ENCODE measurements at places on chromosomes 4 and X. TPM values are rescaled to one million over a fixed set of nuclear protein-coding genes. Genes with fewer than 3 reads are reported as not detected.

DNA sequence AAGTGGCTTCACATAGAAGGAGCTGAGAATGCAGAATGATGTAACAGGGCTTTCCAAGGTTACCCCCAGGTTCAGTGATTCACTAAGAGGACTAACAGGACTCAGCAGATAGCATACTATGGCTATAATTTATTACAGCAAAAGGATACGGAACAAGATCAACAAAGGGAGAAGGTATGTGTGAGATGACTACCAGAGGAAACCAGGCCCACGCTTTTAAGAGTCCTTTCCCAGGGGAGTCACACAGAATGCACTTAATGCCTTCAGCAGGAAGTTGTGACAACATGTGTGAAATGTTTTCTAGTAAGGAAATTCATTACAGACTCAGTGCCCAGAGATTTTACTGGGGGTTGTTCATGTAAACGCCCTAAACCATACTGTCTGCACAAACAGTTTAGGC, 373.6 kb upstream of the MAGEB2 start:
- H3K27me3 ChIP-seq, result no peaks in the 10 kb centered on the region
- no peak overlapping the region for H3K27ac ChIP-seq
- DNase-seq, result no peak
- no peak overlapping the region for H3K4me3 ChIP-seq
- H3K36me3 ChIP-seq, result no peaks in the 10 kb centered on the region

- peak overlapping the region; percentile 36 for H3K4me3 ChIP-seq
- H3K4me1 ChIP-seq, result peaks cover 41% of the 10 kb centered on the region
Measured at GRCh38 chr4:93828995-93829819, 654 bp downstream of the ATOH1 start.

DNA sequence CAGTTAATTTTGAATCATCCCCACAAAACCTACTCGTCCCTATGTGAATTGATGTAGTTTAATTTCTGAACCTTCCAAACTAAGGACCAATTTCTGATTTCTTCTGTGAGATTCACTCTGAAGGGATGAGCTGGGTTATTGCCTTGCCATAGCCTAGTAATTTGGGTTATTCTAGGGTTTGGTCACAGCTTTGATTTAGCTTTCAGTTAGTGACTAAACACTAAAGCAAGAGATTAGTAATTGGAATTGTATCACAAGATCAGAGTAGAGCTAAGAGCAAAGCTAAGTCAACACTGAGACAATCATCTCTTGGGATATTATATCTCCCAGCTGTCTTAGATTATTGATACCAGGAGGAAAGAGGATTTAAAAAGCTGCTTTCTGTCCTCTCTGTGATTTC, 588.0 kb downstream of the CCSER1 start:
- no peaks in the 10 kb centered on the region for H3K36me3 ChIP-seq
- no peak overlapping the region for H3K27ac ChIP-seq
- no peaks in the 10 kb centered on the region for H3K27me3 ChIP-seq
- H3K4me3 ChIP-seq, result no peak overlapping the region
- no peak for DNase-seq
- H3K4me1 ChIP-seq, result no peaks in the 10 kb centered on the region

- no peaks in the 10 kb centered on the region for H3K4me1 ChIP-seq
- DNase-seq, result no peak
- no peaks in the 10 kb centered on the region for H3K36me3 ChIP-seq
- H3K4me3 ChIP-seq, result no peak overlapping the region
- H3K27ac ChIP-seq, result no peak overlapping the region
Measured at GRCh38 chr4:12729384-12729783, 754.8 kb downstream of the RAB28 start.

GRCh38 chrX:129957241-129958082, 25.0 kb upstream of the BCORL1 start:
- peaks cover 51% of the 10 kb centered on the region for H3K4me1 ChIP-seq
- H3K36me3 ChIP-seq, result no peaks in the 10 kb centered on the region
- peak; percentile 11 for DNase-seq
- H3K27ac ChIP-seq, result peak overlapping the region; percentile 49

- H3K27ac ChIP-seq, result no peak overlapping the region
Measured at GRCh38 chr4:138680989-138681604, 334.5 kb upstream of the NOCT start.

- H3K4me3 ChIP-seq, result peak overlapping the region; percentile 70
- peaks cover 36% of the 10 kb centered on the region for H3K4me1 ChIP-seq
- no peak overlapping the region for H3K27ac ChIP-seq
- H3K27me3 ChIP-seq, result no peaks in the 10 kb centered on the region
- no peaks in the 10 kb centered on the region for H3K36me3 ChIP-seq
Measured at GRCh38 chr4:338759-339097, 1.1 kb downstream of the ZNF141 start.

GRCh38 chr4:72205831-72206230, 174.0 kb downstream of the NPFFR2 start:
- no peak overlapping the region for H3K4me3 ChIP-seq
- peaks cover 15% of the 10 kb centered on the region for H3K4me1 ChIP-seq
- H3K36me3 ChIP-seq, result no peaks in the 10 kb centered on the region

NAT8L gene
- under 0.01 TPM for total RNA-seq

S100G gene
- total RNA-seq, result not detected

TEX13B gene
- total RNA-seq, result not detected

UTP14A gene
- total RNA-seq, result 20.6 TPM

SPANXN5 gene
- total RNA-seq, result not detected
